Upper lobe of left lung (tissue), 6 donors: ENCODE measurements at places on chromosomes 2 and 18. TPM values are rescaled to one million over a fixed set of nuclear protein-coding genes. Genes with fewer than 3 reads are reported as not detected.

DNA sequence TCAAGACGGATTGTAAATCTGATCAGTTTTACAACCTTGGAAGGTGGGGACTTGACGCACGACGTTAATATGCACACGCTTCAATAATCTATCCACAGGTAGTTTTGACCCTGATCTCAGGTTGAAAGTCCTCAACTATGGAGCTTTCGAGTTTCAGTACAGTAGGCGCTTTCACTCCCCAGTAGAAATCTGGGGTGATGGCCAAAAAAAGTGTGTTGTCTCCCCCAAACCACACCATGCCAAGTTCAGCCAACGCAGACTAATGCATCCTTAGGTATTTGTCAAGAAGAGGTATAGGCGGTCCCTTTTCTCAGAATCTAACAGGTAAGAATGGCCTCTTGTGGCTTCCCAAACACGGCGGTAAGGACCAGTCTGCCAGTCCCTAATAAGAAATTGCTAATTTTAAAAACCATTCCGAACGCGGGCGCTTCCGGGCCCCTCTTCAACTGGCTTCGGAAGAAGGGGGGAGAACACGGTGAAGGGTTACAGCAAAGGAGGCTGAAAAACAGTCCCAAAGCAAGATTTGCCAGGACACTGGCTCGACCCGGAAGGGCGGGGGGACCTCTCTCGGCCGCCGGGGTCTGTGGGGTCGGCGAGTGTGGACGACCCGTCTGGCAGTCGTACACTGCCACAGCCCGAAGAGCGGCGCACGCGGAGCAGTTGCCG is 659 bp downstream of the FAM210A start:
- peaks cover 23% of the 10 kb centered on the region for H3K4me1 ChIP-seq
- H3K36me3 ChIP-seq, result no peaks in the 10 kb centered on the region
- no peaks in the 10 kb centered on the region for H3K27me3 ChIP-seq
- DNase-seq, result no peak
- H3K27ac ChIP-seq, result peak overlapping the region; percentile 89
- peak overlapping the region; percentile 82 for H3K4me3 ChIP-seq

DNA sequence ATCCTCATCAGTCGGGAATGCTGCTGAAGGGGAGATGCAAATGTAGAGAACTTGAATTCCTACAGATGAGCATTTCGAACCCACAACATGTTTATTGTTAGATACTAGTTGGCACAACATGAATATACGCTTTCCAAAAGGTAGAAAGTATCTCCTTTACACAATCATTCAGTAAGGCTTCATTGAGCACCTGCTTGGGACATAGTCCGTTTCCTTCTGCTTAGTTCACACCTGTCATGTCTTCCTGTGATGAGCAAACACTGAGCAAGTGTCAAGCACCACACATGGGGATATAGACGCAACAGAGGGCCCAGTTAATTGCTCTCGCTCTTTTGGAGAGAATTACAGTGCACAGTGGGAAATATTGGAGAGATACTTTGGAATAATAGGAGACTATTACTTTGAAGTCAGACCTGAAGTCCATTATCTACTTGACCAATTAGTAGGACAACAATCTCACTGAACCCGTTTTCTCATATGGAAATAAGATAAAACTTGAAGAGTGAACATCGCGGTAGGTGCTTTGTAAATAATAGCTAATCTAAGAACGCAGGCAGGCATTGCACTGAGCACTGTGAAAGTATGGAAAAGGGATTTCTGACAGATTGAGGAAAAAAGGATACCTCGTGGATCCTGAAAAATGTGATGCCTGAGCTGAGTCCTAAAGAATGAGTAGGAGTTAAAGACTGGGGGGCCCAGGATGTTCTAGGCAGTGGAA is 1.2 kb downstream of the CPSF3 start:
- peaks cover 23% of the 10 kb centered on the region for H3K4me1 ChIP-seq
- H3K4me3 ChIP-seq, result peak overlapping the region; percentile 90
- H3K27me3 ChIP-seq, result no peaks in the 10 kb centered on the region
- no peaks in the 10 kb centered on the region for H3K36me3 ChIP-seq
- H3K27ac ChIP-seq, result peak overlapping the region; percentile 95
- DNase-seq, result no peak

GRCh38 chr2:12702168-12703121 is 14.3 kb upstream of the TRIB2 start:
- DNase-seq, result no peak
- H3K27me3 ChIP-seq, result no peaks in the 10 kb centered on the region
- no peak overlapping the region for H3K4me3 ChIP-seq

GRCh38 chr2:201907563-201907881 is 101.2 kb downstream of the CDK15 start:
- no peaks in the 10 kb centered on the region for H3K4me1 ChIP-seq
- no peak overlapping the region for H3K4me3 ChIP-seq
- H3K27me3 ChIP-seq, result no peaks in the 10 kb centered on the region
- DNase-seq, result no peak
- no peaks in the 10 kb centered on the region for H3K36me3 ChIP-seq

DNA sequence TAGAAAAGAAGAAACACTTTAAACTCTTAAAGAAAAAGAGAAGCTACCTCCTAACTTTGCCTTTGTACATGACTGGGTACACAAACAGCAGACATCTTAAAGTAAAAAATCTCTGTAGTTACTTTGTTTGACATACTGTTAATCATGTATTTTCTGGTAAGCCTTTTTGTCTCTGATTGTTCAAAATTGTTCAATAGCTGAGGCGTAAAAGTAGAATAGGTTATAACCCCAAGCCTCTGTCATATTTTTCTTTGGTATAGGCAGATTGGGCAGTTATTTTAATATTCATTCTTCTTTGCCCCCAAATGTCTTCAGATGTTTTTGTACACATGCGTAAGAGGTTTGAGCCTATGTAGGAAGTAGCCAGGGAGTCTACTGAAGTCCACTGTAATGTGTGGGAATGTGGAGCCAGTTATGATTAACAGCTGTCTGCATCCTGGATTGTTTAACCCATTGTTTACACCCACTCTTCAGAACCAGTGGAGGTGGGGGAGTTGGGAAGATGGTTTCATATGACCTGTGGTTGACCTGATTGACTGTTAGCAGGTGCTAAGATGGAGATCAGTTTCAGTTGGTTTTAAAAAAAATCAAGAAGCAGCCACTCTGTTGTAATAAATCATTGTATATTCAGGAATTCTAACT is 150.5 kb downstream of the TANC1 start:
- H3K36me3 ChIP-seq, result no peaks in the 10 kb centered on the region
- H3K27ac ChIP-seq, result peak overlapping the region; percentile 51
- H3K4me3 ChIP-seq, result no peak overlapping the region
- DNase-seq, result no peak

GRCh38 chr18:41043876-41044275 is 911.2 kb upstream of the PIK3C3 start:
- H3K4me3 ChIP-seq, result no peak overlapping the region
- H3K27me3 ChIP-seq, result no peaks in the 10 kb centered on the region
- H3K27ac ChIP-seq, result no peak overlapping the region
- no peak for DNase-seq
- H3K36me3 ChIP-seq, result no peaks in the 10 kb centered on the region

- peak; percentile 12 for DNase-seq
- no peaks in the 10 kb centered on the region for H3K27me3 ChIP-seq
- no peak overlapping the region for H3K4me3 ChIP-seq
- no peak overlapping the region for H3K27ac ChIP-seq
- H3K4me1 ChIP-seq, result peaks cover 8% of the 10 kb centered on the region
- H3K36me3 ChIP-seq, result no peaks in the 10 kb centered on the region
Observed at GRCh38 chr2:239461291-239462190, 60.7 kb upstream of the HDAC4 start.

TCF23 gene
- not detected for total RNA-seq

SLC66A2 gene
- 73.9 TPM for total RNA-seq

FEV gene
- total RNA-seq, result not detected

C2orf74 gene
- 15.2 TPM for total RNA-seq
